ENCODE measurements at places on chromosomes 4 and X. TPM values are rescaled to one million over a fixed set of nuclear protein-coding genes. Genes with fewer than 3 reads are reported as not detected.

Gene SUPT20HL2
- not detected for total RNA-seq

- DNase-seq = no peak
- H3K4me3 ChIP-seq = no peak overlapping the region
Measured at GRCh38 chrX:150018931-150019361, 80.7 kb upstream of the EOLA2 start.

DNA sequence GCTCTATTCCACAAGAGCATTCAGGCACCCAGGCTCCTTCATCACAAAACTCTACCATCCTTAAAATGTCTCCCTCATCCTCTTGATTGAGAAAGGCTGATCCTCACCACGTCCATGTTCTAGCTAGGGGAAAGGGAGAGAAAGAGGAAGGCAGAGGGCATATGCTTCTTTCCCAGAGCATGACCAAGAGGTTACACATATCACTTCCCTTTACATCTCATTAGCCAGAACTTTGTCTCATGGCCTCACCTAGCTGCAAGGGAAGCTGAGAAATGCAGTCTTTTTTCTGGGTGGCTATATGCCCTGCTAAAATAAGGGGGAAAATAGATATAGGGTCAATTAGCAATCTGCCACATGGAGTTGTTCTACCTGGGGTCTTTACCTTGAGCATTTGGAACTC is 42.7 kb downstream of the LONRF3 start:
- H3K4me3 ChIP-seq = no peak overlapping the region
- H3K4me1 ChIP-seq = no peaks in the 10 kb centered on the region
- no peaks in the 10 kb centered on the region for H3K27me3 ChIP-seq
- no peak overlapping the region for H3K27ac ChIP-seq

DNA sequence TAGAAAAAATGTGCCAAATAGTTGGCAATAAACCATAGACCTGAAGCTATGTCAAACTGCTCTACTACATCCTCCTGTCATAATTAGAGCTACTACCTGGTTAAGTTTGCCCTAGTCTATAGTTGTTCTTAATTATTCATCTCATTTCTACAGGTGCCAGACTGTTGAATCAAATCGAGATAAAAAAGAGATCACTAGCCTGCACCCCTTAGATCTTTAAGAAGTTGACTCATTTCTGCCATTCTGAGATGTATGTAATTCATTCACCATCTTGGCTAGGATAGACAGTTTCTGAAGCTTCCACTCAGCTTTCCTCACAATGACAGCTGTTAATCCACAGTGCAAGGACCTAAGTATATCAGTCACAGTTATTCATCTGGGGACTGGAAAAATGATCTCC is 452.1 kb upstream of the BOD1L1 start:
- no peaks in the 10 kb centered on the region for H3K4me1 ChIP-seq
- no peaks in the 10 kb centered on the region for H3K36me3 ChIP-seq
- no peaks in the 10 kb centered on the region for H3K27me3 ChIP-seq
- no peak overlapping the region for H3K27ac ChIP-seq
- DNase-seq = no peak

- DNase-seq = no peak
- H3K36me3 ChIP-seq = no peaks in the 10 kb centered on the region
- no peak overlapping the region for H3K27ac ChIP-seq
- no peaks in the 10 kb centered on the region for H3K4me1 ChIP-seq
Measured at GRCh38 chrX:41921492-41922430, 1.6 kb downstream of the CASK start.

- no peaks in the 10 kb centered on the region for H3K4me1 ChIP-seq
- H3K36me3 ChIP-seq = no peaks in the 10 kb centered on the region
- no peak for DNase-seq
- H3K27me3 ChIP-seq = no peaks in the 10 kb centered on the region
- H3K27ac ChIP-seq = no peak overlapping the region
Measured at GRCh38 chr4:184911310-184911709, 85.5 kb upstream of the ACSL1 start.

DNA sequence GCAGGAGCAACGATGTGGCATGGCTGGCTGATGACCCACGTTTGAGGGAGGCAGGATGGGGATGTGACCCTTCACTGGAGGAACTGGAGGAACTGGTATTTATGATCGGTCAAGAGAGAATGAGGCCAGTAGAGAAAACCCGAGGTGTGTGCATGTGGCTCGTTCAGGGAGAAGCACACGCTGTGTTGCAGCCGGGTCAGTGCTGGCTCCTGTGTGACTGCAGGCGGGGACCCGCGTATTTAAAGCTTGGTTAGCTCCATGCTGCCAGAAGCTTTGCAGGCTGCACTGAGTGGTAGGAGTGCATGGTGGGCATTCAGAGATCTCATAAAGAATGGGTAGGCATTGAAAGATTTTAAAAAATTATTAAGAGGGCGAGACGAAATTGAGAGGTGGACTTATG is 52.1 kb downstream of the NELFA start:
- H3K27me3 ChIP-seq = no peaks in the 10 kb centered on the region
- DNase-seq = no peak
- H3K27ac ChIP-seq = no peak overlapping the region
- no peak overlapping the region for H3K4me3 ChIP-seq
- H3K36me3 ChIP-seq = peaks cover 95% of the 10 kb centered on the region

Gene SPON2
- 1.8 TPM for total RNA-seq

DNA sequence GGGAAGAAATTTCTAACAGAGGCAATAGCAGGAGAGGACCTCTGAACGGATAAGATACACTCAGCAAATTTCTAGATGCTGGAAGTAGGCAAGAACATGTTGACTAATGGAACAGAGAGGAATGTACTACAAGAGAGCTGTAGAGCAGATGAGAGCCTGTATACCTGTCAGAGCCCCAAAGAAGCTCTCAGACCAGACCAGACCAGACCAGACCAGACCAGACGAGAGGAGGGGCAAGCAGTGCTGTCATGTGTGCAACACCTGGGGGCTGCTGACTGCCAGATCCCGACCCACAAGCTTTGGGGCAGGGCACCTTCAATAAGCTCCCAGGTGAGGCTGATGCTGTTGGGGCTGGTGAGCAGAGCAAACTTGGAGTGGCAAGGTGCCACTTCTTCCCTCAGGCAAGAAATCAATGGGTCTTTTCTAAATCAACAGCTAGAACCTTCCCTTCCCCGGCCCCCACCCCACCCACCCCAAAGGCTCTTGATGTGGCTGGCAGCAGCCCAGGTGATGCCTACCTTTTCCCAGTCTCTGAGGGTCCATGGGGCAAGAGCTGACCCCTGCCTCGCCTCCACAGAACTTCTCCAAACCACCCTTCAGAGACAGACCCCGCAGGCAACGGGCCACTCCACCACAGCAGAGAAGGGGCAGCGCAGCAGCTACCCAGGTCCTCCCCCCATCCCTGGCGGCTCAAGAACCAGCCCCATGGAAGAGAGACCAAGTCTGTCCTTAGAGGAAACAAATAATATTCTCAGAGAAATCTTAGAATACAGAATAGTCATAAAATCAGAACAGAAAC is 32.7 kb downstream of the MECP2 start:
- no peak for DNase-seq
- H3K27me3 ChIP-seq = no peaks in the 10 kb centered on the region
- H3K4me3 ChIP-seq = no peak overlapping the region

- H3K36me3 ChIP-seq = no peaks in the 10 kb centered on the region
- no peaks in the 10 kb centered on the region for H3K27me3 ChIP-seq
- H3K4me3 ChIP-seq = no peak overlapping the region
- H3K27ac ChIP-seq = no peak overlapping the region
- H3K4me1 ChIP-seq = no peaks in the 10 kb centered on the region
- DNase-seq = no peak
Measured at GRCh38 chr4:157600583-157600982, 380.1 kb downstream of the GRIA2 start.

DNA sequence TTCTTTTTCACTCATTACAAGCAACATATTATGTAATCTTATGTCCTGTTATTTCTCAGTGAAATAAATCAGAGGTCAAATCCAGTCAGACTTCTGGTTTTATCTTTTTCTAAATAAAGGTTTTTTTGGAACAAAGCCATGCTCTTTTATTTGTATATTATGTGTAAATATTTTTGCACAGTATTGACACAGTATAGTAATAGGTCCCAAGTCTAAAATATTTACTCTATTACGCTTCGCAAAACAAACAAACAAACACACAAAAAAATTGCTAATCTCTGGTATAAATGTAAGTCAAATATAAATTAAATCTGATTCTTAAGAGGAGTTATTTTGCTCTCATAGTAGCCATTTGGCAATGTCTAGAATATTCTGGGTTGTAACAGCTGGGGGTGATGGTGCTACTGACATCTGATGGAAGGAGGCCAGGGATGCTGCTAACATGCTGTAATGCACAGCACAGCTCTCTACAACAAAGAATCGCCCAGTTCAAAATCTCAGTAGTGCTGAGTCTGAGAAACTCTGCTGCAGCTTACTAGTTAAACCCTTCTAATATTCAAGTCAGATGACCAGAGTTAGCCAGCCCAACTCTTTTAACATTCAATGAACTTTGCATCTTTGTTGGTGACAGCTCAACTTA is 602.1 kb downstream of the RAB28 start:
- no peak overlapping the region for H3K27ac ChIP-seq
- no peak for DNase-seq
- no peaks in the 10 kb centered on the region for H3K27me3 ChIP-seq
- no peaks in the 10 kb centered on the region for H3K36me3 ChIP-seq
- no peak overlapping the region for H3K4me3 ChIP-seq

GRCh38 chr4:183263787-183264386 is 56.2 kb downstream of the CLDN22 start:
- peaks cover 48% of the 10 kb centered on the region for H3K36me3 ChIP-seq
- no peak for DNase-seq
- H3K27ac ChIP-seq = no peak overlapping the region
- no peak overlapping the region for H3K4me3 ChIP-seq
- peaks cover 4% of the 10 kb centered on the region for H3K4me1 ChIP-seq

Gene RPGR
- 3.9 TPM for total RNA-seq

Gene PNCK
- 1.9 TPM for total RNA-seq

Gene HSFX1
- total RNA-seq = not detected

DNA sequence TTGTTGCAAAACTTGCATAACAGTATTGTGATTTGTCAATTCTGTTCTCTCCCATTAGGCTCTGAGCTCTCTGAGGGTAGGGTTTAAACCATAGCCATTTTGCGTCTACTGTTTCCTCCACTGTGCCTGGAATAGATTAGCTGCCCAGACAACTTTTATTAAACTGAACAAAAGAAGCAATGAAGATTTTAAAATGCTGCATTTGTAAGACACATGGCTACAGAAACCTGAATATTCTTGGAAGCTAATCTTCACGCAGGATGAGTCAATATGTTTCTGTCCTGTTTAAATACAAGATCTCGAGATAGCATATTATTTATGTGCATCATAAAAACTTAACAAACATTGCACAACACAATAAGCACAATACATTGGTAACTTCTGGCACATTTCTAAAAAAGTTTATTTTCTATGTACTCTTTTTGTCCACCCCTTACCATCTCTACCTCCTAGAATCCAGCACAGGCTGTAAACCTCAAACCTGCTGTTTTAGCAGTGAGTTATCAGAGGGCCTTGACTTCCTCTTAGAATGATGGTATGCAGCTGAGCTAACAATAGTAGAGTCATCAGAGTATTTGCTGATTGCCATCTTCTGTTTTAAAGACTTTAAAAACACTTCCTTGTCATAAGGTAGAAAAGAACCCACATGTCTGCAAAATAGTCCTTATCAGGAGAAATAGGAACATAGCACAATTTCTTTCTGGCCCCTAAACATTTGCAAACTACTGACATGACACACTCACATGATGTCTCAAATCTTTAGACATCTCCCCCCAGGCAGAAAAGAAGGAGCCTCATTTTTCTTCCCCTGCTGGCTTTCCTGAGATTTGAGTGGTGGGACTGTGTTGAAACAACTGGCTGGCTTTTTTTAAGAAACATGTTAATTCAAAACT is 10.6 kb upstream of the CCNG2 start:
- H3K4me1 ChIP-seq = peaks cover 16% of the 10 kb centered on the region
- no peak overlapping the region for H3K4me3 ChIP-seq
- no peak for DNase-seq
- H3K36me3 ChIP-seq = no peaks in the 10 kb centered on the region

Gene CXorf51B
- not detected for total RNA-seq

DNA sequence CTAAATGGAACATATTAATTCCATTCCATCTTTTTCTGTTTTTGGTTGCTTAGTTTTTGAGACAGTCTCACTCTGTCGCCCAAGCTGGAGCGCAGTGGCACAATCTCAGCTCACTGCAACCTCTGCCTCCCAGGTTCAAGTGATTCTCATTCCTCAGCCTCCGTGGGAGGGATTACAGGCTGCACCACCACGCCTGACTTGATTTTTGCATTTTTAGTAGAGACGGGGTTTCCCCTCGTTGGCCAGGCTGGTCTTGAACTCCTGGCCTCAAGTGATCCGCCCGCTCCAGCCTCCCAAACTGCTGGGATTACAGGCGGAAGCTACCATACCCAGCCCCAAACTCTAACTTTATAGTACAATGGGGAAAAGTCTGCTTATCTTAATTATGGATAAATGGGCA is 11.2 kb downstream of the HNRNPD start:
- peaks cover 90% of the 10 kb centered on the region for H3K36me3 ChIP-seq
- peaks cover 42% of the 10 kb centered on the region for H3K4me1 ChIP-seq
- no peak for DNase-seq
- no peak overlapping the region for H3K27ac ChIP-seq

DNA sequence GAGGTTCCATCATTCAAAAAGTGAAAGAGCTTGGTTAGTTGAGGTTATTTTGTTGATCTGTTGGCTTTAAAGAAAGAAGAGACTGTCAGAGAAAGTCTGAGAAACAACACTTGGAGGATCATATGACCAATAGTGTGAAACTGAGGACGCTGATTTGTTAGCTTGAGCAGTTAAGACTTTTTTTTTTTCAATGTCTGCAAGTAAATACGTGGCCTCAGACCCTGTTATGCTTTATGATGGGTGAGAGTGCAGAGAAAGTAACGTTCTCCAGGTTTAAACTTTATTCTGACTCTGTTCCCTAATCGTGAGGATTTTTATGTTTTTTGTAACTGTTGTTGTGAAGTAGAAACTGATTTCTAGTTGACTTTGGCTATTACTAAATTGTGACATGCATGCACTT is 45.9 kb downstream of the GAB1 start:
- H3K27ac ChIP-seq = peak overlapping the region; percentile 54
- no peak overlapping the region for H3K4me3 ChIP-seq
- H3K4me1 ChIP-seq = peaks cover 20% of the 10 kb centered on the region
- no peak for DNase-seq
- H3K27me3 ChIP-seq = no peaks in the 10 kb centered on the region

Data from K562 (cell line).